ENCODE measurements at places on chromosomes 13 and 19.

DNA sequence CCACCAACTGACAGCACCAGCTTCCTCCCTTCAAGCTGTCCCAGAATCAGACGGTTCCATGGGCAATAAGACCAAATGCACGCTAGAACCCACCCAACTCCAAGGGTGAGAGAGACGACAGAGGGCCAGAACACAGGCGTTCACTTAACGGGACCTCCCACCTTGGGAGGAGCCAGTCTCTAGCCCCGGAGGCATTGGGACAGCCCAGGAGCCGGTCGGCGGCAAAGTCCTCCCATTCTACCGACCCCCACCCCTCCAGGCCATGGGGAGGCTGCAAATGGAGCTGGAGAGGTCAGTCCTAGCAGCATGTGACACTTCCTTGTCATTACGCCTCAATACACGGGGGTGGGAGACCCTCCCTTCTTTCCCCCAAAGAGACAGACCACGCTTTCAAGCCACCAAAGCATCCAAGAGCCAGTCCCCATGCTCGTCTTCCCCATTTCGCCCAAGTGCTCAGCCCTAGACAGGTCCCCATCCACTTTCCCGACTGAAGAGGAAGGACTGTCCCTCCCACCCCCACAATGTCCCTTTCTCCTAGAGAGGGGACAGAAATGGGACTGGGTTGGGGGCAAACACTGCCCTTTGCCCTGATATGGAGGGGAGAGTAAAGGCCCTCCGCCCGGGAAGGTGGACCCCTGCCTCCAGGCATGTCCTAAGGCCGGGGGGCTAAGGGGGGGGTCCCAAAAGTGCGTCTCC is 964 bp downstream of the KHSRP start:
- no peak for DNase-seq

DNA sequence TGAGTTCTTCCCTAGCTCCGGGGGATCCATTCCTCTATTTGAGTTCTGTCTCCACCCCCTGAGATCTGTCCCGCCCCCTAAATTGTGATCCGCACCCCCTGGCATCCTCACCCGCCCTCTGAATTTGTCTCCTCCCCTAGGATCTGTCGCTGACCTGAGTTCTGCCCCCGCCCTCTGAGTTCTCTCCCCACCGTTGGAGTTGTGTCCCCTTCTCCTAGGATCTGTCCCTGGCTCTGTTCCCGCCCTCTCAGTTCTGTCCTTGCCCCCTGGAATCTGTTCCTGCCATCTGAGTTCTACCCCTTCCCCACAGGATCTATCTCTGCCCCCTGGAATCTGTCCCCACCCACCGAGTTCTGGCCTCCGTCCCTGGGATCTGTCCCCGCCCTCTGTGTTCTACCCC is 1.0 kb upstream of the SLC17A7 start:
- no peak for DNase-seq

DNA sequence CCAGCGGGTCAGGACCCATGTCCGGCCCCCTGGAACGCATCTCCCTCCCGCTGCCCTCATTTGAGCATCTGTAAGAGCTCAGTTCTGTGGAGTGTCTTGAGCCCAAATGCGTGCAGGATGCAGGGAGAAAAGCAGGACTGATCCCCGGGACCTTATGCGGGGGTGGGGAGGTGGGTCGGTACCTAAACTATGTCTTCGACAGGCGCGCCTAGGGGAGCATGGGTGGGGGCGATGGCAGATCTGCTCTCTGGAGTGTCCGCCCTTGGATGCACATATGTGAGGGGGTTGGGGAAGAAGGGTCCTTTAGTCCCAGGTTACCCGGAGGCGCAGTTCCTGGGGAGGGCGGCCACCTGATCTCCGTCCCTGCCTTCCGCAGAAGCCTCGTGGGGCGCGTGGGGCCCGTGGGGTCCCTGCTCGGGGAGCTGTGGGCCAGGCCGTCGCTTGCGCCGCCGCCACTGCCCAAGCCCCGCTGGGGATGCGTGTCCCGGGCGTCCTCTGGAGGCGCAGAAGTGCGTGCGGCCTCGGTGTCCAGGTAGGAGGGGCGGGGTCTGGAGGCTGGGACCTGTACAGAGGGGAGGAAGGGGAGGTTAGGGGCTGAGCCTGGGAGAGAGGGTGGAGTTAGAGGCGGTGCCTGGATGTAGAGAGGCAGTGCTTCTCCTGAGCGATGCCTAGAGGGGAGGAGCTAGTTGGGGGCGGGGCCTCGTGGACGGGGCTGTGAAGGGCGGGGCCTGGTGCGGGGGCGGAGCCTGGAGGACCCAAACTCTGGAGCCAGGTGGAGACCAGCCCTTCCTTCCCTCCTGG is 2.9 kb downstream of the CILP2 start:
- peak; percentile 65 for DNase-seq

DNA sequence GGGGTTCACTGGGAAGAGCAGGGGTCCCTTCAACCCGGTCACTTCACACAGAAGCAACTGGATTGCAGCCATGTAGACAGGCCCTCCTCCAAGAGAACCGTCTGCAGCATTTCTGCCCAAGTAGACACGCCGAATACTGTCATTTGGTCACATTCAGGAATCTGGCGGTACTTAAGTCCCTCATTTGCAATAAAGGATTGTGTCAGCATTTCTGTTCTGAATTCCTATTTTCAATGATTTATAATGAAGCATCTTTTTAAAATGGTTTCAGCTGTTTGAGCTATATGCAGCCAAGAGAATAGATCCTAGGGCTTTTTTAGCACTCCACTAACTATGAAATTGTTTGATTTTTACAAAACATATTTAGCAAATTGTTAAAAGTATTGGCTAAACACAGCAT is 143.5 kb upstream of the SOX1 start:
- DNase-seq, result no peak

DNA sequence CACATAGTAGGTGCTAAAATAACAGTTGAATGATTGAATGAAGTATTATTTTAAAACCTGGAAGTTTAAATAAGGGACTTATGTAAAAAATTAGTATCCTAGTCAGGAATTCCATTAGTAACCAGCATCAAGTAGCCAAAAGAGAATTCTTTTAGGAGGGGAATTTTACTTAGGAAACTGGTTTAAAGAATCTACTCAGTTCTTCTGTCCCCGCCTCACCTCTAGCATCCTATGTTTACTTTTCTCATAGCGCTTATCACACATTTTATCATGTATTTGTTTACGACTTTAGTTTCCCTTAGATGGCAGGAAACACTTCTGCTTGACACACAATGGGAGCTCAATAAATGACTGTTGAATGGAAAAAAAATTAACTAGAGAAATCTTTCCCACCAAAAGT is 229.0 kb downstream of the KLF5 start:
- no peak for DNase-seq

- DNase-seq, result no peak
Observed at GRCh38 chr13:34751044-34751443, 191.0 kb upstream of the NBEA start.

DNA sequence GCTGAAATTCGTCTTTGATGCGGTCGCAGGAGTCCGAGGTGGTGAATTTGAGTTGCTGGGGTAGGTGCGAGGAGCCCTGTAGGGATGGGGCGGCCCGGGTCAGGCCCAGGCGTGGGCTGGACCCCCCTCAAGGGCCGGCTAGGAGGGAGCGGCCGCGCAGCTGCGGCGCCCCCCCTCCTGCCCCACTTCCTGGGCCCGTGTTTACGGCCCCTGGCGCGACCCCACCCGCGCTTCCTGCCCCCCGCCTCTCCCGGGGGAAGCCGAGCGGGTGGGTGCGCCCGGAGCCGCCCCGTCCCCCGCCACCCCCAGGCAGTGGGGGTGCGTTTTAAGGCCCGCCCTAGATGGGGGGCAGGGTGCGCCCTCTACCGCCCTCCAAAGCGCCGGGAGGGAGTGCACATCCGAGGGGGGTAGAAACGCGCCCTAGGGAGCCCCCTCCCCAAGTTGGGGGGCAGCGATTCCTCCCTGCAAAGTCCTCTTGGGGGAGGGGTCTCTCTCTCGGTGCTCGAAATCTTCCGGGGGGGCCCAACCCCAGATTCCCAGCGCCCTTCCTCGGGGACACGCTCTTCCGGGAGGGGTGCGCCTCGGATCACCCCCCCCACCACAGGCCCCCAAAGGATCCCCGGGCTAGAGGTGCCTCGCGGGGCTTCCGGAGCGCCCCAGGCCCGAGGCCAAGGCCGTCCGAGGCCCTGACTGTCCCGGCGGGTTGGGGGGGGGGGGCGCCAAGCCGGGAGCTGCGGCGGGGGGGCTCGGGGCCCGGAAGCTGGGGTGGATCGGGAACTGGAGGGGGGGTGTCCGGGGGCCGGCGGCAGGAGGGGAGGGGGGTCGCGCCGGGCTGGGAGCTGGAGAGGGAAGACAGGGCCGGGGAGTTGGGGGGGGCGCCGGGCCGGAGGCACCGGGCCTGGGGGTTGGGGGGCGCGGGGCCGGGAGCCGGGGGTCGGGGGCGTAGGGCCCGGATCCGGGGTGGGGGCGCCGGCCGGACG is 823 bp downstream of the TLE5 start:
- peak; percentile 78 for DNase-seq

DNA sequence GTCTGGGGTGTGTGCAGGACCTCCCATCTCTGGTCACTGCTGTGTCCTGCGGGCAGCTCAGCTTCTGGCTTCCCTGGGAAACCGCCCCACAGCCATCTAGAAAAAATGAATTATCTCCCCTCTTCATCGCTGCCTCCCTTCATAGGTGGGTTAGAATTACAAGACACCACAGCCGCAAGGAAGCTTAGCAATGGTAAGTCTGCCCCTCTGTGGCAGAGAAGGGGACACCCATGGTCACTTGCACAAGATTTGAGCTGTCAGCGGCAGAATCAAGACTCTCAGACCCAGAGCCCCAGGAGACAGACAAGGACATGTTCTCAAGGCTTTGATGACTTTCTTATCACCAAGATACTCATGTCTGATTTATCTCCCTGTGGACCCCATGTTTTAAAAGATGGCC is 110.8 kb upstream of the PABPC3 start:
- no peak for DNase-seq

DNA sequence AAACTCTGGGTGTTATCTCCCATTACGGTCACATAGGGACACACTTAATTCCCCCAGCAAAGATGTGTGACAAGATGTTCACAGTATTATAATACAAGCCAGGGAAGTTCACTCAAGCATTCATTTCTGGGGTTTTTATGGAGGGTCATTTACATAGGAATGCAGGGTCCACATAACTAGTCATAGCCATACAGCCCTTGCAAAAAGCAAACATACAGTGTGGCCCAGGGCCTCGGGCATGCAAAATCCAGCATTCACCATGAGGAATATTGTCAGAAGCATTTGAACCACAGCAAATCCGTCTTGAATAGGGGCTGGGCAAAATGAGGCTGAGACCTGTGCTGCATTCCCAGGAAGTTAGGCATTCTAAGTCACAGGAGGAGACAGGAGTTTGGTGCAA is 13.0 kb upstream of the ZNF460 start:
- no peak for DNase-seq

GRCh38 chr13:77055158-77055557 is 28.2 kb upstream of the FBXL3 start:
- DNase-seq, result no peak

DNA sequence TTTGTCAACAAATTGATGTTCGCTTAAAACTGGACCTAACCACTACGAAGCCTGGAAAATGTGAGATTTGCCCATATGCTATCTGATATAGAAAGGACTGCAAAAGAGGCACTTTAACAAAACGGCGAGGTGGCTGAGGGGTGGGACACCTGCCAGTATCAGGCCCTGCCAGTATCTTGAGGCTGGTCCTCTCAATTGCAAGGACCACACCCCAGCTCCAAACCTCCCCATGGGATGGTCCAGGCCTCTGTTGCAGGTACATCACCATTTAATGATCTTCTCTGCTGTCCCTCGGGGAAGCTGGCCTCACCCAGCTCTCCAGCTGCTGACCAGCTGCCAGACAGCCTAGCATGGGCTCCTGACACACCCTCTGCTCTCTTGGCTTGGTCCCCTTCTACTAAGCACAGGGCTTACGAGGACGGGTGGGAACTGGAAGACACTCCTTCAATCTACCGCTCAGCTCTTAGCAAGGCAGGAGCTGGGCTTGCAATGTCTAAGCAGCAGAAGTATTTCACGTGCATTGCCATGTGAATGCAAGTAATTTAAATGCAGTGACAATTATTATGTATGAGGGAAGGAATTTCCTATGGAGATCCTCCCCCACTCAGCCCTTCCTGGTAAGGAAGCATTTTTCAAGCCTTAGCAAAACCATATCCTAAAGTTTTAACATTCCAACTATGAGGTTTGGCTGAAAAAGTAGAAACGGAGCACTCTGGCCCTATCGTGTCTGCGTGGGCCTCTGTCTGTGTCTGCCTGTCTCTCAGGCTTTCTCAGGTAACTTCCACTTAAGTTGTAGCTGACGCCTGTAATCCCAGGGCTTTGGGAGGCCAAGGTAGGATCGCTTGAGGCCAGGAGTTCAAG is 63.9 kb downstream of the LATS2 start:
- no peak for DNase-seq

DNA sequence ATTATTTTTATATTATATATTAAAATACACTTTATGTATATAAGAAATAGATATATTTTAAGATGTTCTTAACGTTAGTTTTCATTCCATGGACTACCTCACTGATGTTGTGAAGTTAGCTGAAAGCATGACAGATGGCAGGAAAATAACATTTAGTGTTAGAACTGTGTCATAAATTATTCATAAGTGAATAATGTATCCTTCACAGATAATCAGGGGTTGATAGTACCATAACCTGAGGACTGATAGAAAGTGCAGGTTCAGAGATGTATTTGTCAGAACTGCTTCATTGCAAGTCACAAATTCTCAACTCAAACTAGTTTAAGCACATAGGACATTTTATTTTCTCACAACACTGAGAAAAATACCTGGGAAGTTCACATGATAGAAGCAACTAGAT is 14.6 kb upstream of the DIAPH3 start:
- DNase-seq, result no peak

DNA sequence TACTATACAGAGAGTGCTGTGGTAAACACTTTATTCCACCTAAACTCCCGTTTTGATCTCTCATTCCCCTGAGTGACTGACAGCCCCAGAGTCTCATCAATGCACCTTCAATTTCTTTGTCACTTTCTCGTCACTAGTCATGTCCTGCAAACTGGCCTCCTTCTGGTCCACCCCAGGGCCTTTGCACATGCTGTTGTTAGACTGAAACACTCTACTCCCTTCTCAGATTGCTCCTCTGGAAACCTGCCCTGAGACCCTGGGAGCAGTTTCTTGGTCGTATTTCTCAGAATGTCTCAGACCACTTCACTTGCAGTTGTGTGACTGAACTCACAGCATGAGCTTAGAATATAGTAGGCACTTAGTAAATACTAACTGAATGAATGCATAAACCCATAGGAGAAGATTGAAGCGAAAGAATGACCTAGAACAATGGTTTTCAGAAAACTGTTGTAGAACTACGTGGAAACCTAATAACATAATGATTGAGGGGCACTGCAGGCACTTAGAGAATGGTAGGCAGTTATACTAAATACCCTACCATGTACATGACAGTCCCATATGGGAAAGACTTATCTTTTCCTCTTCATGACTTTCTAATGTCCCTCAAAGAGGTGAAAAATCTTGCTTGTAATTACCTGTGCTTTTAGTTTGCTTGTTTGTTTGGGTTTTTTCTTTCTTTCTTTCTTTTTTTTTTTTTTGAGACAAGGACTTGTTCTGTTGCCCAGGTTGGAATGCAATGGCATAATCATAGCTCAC is 144.8 kb downstream of the IER2 start:
- DNase-seq, result no peak

GRCh38 chr19:54517483-54517882 is 14.9 kb downstream of the LAIR2 start:
- peak; percentile 52 for DNase-seq

Measured in effector memory CD8-positive, alpha-beta T cell (primary cell).